Panc1 (cell line): ENCODE measurements at places on chromosomes 2 and 18.

DNA sequence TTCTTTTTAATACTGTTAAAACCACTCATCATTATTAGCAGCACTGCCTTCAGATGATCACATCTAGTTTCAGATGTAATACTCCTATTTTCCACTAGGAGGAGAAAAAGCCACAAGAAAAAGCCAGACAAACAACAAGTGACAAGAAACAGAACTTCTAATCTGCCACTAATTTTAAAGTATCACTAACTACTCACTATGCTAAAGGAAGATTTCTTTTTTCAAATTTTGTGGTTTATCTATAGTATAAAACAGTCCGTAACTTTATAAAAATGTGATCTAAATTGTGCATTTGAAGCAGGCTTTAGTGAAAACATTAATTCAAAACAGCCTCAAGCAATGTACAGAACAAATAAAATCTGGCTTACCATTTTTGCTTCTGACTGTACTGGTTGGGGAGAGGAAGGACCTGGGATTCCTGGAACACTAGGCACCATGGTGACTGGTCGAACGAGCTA, 56.8 kb downstream of the ATF2 start:
- DNase-seq = peak; percentile 22

GRCh38 chr2:170276925-170277629, 99.1 kb downstream of the MYO3B start:
- DNase-seq = no peak

DNA sequence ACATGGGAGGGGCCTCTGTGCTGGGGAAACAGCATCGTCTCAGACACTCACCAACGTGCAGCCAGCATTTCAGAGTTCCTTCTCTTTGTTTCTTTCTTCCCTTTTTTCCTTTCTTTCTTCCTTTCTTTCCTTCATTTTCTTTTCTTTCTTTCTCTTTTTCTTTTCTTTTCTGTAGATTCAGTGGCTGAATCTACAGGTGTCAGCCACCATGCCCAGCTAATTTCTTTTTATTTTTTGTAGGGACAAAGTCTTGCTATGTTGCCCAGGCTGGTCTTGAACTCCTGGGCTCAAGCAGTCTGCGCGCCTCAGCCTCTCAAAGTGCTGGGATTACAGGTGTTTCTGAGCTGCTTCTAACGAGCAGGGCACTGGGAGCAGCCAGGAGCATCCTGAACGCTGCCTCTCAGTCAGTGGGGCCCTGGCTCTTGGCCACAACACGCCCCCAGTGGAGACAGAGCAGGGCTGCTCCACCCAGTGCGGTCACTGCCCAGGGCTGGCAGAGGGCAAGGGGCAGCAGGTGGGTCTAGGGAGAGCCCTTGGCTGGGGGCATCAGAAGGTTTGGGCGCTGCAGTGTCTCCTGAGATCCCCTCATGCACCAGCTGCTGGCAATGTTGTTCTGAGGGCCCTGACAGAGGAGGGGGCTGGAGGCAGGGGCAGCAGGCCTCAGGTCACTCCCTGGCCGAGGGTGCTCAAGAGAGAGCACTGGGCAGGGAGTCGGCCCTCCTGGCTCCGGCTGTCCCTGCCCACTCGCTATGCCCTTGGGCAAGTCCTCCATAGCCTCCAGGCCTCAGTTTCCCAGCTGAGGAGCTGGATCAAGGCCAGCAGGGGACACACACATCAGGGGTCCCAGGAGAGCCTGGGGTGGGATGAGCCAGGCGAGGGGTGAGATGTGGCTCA, 4.7 kb upstream of the KLHL30 start:
- no peak for DNase-seq

- DNase-seq = no peak
Observed at GRCh38 chr2:241834527-241835210, 24.0 kb downstream of the PDCD1 start.

GRCh38 chr2:72837171-72837570, 11.3 kb upstream of the EXOC6B start:
- DNase-seq = no peak

DNA sequence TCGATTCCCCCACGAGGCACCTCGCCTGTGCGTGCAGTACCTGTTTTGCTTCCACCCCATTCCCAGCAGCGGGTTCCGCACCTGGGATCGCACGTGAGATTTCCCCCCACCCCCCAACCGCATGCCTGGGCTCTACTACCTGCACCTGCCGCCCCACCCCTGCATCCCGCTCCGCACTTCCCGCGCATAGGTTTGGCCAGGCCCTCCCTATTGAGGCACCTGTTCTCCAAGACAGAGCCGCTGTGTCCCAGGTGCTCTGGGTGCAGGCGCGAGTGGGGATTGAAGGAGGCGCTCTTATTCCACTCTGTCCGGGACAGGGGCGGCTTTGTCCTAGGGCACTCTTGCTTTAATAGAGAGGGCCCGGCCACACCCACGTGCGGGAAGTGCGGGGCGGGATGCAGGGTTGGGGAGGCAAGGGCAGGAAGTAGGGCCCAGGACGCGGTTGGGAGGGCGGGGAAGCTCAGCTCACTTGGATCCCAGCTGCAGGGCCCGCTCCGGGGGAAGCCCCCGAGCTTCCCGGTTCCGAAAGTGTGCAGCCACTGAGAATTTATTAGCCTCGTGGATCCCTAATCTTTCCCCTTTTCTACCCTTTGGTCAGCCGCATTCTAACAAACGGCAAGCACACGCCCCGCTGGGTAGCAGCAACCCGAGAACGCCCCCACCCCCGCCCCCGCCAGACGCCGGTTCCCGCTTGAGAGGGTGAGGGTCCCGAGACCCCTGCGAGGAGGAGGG, 670 bp upstream of the MOCOS start:
- DNase-seq = no peak

DNA sequence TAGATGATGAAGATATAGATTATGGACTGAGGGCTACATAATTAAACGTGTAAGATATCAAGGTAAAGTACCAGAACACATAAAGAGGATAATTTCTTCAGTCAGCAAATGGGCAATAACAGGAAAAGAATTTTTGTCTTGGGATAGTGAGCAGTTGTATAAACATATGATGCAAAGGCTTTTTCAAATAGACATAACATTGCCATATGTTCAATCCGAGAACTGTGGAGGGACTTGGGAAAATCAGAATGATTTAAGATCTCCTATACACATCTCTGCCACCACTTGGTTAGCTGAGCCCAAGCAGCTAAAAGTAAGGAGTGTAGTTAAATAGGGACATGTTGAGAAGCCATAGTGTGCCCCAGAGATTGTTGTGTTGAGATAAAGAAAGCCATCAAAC, 287.6 kb upstream of the ZNF521 start:
- no peak for DNase-seq

GRCh38 chr2:37780387-37780676, 108.9 kb upstream of the CDC42EP3 start:
- no peak for DNase-seq

- no peak for DNase-seq
Observed at GRCh38 chr2:54084600-54084999, 30.8 kb upstream of the ACYP2 start.

DNA sequence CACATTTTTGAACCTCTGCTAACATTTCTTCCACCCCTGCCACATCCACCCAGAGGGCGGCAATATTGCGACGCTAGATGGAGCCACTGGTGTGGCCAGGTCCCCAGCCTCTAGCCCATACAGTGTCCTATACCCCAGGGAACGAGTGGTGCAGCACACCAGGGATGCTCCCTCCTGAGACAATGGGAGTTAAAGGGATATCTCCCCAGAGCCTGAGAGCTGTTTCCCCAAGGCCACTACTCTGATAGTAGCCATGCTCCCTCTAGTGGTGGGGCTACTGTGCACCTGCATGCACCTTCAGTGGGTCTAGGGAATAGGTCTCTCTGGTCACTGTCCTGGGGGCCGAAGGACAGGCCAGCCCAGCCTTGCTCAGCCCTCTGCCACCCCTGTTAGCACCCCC, 336.4 kb upstream of the FSHR start:
- DNase-seq = peak; percentile 12

- no peak for DNase-seq
Observed at GRCh38 chr2:187552828-187553681, 1.2 kb downstream of the TFPI start.
